ENCODE measurements at places on chromosomes 6 and 20.

DNA sequence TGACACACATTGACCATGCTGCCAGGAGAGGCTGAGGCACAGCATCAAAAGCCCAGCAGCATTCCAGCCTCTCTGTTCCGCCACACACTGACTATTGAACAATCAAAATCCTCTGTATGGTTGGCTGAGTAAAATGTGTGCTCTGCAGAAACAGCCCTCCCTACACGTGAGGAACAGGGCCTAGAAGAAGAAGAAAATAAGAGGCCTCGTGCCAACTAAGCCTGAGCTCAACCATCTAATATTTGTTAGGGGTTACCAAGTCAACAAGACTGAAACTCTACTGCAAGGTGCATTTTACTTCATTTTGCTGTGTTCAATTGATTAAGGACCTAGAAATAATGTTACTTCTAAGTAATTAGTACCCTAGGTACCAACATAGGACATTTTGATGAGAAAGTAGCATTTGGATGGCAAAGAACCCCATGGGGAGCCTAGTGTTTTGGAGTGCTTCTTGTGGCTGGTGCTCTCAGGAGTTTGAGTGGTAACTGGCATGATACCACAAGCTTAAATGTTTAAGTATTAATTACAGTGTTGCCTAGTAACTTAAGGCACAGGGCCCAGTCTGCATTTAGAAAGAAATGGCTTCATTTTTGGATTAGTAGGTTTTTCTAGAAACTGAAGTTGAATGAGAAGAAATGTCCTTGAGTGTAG is 146.6 kb upstream of the PLN start:
- no peak for DNase-seq

DNA sequence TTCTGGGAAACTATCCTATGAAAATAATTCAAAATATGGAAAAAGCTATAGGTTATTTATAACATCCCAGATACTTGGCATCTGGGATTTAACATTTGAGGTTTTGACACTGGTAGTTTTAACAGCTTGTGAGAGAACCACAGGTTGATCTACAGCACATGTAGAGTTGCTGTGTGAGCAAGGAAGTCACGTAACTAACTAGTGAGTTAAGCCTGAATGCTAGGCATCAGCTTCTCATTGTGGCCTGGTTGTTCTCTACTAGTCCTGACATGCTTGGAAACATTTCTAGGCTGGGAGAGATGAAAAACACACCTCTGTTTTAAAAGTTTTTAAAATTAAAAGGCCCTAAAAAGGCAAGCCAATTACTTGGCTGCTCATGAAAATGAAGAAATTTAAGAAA is 28.2 kb downstream of the ESF1 start:
- no peak for DNase-seq

- DNase-seq, result no peak
These were observed 23.3 kb downstream of the C20orf203 start for GRCh38 chr20:32650401-32650944.

DNA sequence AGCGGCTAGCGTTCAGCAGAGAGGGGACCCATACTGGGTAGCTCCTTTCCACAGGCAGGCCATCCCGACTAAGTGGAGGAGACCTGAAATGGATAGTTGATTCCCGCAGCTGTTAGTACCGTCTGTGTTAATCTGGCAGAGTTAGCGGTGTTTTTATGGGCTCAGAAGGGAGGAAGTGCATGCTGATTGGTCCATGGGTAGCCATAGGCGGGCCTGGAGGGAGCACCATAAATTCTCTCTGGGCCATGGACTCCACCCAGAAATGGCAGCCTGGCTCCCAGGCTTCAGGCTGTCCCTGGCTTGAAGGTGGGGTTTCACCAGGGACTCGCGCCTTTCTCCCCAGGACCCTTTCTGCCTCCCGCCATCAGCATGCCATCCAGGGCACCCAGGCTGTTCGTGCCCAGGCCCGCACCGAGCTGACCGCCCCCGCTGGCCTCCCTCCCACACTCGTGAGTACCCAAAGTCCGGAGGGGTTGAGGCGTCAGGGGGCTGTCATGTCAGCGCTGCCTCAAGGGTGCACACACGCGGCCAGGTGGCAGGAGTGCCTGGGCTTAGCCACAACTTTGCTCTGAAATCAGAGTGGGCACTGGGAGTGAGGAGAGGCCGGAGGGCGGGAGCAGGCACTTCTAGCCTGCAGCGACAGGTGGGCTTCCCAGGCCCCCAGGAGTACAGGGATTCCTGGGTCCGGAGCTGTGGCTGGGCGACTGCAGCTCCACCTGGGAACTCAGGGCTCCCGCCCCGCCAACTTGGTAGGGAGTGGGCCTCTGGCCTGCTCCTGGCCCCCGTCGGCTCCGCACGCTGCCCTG is 694.3 kb upstream of the FLRT3 start:
- DNase-seq, result no peak

- DNase-seq, result peak; percentile 69
These were observed 251.6 kb upstream of the TAB2 start for GRCh38 chr6:149065658-149066556.

DNA sequence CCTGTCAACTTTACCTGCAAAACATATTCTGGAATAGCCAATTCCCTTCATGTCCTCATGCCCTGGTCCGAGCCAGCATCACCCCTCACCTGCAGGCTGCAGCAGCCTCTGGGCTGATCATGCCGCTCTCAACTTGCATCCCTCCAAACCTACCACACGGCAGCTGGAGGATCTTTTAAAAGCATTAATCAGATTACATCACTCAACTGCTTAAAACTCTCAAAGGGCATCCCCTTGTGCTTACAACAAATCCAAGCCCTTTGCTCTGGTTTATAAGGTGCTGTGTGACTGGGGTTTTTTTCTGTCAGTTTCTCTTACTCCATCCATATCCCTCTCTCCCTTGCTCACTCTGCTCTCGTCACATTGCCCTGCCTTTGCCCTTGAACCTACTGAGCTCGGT is 24.0 kb downstream of the CD40 start:
- no peak for DNase-seq

DNA sequence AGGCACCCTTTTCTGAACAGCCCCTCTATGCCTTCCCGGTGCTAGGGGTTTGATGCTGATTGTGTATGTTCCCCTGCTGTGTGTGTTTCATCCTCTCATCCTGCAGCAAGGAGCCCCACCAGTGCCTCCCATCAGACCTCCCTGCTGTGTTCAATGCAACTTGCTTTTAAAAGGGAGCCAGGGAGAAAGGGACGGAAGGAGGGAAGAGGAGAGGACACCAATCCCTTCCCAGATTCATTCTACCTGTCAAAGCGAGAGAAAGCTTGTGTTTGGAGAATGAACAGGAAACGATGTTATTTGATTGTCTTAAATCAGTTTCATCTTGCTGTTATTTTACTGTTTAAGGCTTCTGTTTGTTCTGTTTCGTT is 259.2 kb downstream of the ADGB start:
- DNase-seq, result peak; percentile 20

- no peak for DNase-seq
These were observed 140.7 kb upstream of the FLRT3 start for GRCh38 chr20:14478126-14478525.

DNA sequence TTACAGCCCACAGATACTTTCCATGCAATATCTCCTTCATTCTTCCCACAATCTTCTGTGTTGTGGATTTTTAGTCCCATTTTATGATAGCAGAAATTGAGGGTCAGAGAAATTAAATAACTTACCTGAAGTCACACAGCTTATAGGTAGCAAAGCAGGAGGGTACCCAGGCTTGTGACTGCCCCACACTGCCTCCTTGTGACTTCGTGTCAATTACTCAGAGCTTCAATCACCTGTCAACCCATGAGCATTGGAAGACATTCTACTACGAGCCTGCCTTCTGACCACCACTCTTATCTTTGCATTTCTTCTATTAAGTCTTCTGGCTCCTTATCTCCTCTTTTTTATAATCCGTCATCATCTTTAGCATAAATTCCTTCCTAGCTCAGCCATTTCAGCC is 71.6 kb upstream of the NRSN1 start:
- no peak for DNase-seq

DNA sequence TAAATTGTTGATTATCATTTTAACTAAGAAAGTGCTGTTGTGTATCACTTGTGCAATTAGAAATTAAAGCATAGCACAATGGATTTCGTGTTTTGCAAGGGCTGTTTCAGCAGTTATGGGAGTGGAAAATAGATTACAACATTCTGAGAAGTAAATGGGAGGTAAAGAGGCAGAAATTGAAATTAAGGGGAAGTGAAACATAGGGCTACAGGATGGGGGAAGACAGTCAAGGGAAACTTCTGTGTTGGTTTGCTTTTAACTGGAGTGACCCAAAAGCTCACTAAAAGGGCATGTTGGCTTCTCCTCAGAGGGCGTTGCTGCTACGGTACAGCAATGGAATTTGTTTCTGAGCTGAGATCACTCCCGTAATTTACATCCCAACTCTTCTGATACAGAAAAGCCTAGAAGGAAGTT is 147.5 kb downstream of the BCAS1 start:
- DNase-seq, result peak; percentile 60

- no peak for DNase-seq
These were observed 97.4 kb downstream of the PDSS2 start for GRCh38 chr6:107361753-107362604.

GRCh38 chr6:68194846-68195478 is 440.1 kb upstream of the ADGRB3 start:
- DNase-seq, result no peak

DNA sequence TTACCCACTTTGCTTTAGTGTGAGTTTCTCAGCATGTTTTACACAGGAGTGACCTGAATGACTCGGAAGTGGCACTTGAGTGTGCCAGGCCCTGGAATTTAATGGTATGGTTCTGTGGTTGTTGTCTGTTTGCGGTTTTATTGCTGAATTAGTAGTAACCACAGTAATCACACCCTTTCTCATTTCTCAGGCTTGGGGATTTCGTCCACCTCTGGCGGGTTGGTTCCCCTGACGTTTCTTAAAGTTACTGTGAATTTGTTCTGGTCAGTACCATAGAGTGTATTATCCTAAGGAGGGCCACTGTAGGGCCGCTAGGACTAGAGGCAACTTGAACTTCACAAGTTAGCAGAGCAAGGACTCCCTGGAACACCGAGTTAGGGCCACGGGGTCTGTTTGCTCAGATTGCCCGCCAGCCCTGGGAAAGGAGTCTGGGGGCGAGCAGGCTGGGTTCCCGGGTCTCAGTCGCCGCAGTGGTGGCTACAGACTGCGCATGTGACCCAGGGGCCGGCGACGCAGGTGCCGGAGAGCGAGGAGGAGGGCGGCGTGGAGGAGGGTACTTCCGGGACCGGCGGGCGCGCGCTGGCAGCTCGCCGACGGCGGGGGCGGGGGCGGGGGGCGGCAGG is 546 bp upstream of the KLHL32 start:
- DNase-seq, result no peak

GRCh38 chr20:39563349-39563748 is 601.2 kb downstream of the DHX35 start:
- DNase-seq, result no peak

DNA sequence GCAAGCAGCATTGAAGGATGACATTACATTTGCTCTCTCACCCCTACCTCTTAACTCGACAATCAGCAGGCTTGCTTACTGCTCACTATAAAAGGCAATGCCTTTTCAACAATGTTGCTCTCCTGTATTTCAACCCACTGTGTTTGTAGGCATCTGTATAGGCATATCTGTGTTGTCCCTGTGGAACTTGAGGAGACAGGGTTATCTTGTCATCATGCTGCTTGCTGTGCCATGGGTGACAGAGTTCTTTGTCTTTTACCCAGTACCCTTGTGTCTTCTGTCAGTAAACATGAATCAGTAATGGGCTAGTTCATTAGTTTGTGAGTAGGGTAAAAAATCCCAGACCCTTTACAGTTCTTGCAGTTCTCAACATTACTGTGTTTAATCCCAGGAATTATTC is 25.2 kb downstream of the PHF3 start:
- DNase-seq, result no peak

DNA sequence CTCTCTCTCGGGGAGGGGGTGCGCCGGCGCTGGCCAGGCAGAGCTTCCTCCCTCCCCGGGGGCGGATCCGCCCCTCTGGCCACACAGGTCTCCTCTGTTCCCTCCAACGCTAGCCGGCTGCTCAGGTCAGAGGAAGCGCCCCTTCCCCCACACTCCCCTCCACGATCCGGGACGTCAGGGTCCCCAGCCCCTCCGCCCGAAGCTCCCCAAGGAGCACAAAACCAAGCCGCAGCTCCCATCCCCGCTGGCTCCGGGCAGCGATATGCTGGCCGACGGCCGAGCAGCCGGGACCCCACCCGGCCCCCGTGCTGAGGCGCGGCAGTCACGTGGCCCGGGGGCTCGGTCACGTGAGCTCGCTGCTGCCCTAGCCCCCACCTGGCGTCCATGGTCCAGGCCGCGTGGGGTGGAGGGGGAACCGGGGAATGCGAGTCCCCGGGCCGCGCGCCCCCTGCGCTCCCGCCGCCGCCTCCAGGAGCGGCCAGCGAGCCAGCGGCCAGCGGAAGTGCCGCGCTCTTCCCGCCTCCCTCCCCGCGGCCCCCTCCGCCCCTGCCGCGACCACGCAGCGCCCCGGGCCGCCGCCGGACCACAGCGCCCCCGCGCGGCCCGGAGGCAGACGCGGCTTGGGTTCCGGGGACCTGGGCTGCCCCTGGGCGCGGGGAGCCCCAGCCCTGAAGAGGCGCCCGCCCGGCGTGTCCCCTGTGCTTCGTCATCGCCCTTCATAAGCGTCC is at the start of gene SLC35B2:
SLC35B2 (minus strand) TSS at position 504 of the 728 bp plus-strand sequence; CDS start at position 386, 118 bp downstream.
- peak; percentile 84 for DNase-seq

- DNase-seq, result no peak
These were observed 79.7 kb downstream of the MMS22L start for GRCh38 chr6:97203343-97203742.

GRCh38 chr20:34541917-34542316 is 16.6 kb upstream of the MAP1LC3A start:
- DNase-seq, result no peak

- no peak for DNase-seq
These were observed 91.3 kb downstream of the LYRM2 start for GRCh38 chr6:89547281-89547680.

- DNase-seq, result no peak
These were observed 12.6 kb downstream of the TCP11 start for GRCh38 chr6:35128496-35128895.

Data from GM13976 (cell line).